ENCODE measurements at places on chromosomes 2 and 18.

GRCh38 chr2:49021271-49021670 is 133.0 kb downstream of the FSHR start:
- DNase-seq = no peak

GRCh38 chr2:205585449-205586383 is 96.6 kb upstream of the NRP2 start:
- no peak for DNase-seq

- no peak for DNase-seq
Observed at GRCh38 chr2:189146553-189146952, 33.0 kb downstream of the COL5A2 start.

DNA sequence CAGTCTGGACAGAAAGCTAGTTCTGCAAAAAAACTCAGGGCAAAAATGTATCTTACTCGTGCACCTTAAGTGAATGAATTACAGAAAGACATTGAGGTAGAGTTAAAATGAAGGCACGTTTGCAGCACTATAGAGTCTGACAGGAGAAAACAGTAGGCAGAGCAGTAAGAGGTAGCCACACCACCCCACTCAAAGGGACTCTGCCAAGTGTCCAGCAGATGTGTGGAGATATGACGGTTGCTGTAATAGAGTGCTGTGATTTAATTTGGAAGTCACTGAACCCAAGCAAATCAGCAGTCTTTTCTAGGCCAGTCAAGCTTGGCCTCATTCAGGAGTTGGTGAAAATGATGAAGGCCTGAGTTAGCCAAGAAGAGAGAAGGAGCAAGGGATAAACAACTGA is 464.4 kb downstream of the PTPRM start:
- no peak for DNase-seq

- DNase-seq = no peak
Observed at GRCh38 chr2:68878753-68879152, 7.6 kb upstream of the BMP10 start.

DNA sequence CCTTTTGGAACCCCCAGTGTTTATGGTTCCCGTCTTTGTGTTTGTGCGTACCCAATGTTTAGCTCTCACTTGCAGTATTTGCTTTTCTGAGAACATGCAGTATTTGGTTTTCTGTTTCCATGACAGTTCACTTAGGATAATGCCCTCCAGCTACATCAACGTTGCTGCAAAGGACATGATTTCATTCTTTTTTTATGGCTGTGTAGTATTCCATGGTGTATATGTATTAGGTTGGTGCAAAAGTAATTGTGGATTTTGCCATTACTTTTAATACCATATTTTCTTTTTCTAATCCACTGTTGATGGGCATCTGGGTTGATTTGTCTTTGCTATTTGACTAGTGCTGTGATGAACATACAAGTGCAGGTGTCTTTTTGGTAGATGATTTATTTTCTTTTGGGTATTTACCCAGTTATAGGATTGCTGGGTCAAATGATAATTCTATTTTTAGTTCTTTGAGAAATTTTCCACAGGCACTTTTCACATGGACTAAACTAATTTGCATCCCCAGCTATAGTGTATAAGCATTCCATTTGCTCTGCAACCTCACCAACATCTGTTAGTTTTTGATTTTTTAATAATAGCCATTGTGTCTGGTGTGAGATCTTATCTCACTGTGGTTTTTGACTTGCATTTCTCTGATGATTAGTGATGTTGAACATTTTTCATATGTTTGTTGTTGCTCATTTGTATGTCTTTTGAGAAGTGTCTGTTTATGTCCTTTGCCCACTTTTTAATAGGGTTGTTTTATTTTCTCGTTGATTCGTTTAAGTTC is 63.6 kb downstream of the CERS6 start:
- no peak for DNase-seq

GRCh38 chr2:231627384-231628120 is 34.9 kb downstream of the TEX44 start:
- no peak for DNase-seq

All from D721Med (cell line).